ENCODE measurements at places on chromosomes 2 and 18.

GRCh38 chr2:215137741-215138340 is 585 bp downstream of the ABCA12 start:
- DNase-seq = no peak

DNA sequence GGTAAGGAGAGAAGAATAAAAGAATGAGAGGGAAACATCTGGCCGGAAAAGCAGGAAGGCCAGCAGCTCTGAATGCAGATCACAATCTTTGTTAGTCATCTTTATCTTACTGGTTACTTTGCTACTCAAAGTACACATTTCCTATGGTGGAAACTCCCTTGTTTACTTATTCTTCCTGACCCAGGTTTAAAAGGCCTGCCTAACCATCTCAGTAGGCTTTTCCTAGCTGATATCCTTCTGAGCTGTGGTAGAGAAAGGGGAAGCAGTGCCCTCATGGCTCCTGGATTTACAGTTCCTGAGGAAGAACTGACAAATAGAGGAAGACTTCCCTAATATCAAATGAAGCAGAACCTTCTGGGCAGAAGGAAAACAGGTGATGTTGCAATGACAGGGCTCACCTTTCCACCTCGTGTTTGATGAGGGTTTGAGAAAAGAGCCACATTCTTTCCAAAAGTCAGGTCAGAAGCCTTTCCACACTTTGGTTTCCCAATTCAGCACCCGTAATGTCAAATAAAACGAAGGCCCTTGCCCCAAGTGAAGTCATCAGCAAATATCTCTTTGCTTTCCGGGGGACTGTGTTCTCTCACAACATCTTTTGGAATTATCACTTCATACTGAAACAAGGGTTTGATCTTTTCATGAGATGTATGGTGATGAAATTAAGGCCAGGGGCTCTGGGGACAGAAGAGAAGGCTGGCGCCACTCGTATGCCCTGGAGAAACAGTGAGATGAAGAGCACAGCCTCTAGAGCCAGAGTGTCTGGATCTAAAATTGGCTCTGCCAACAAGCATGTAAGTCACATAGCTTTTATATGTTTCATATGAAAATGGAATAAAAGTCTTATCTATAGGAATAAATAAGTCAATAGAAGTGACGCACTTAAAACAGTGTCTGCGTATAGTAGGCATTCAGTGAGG is 26.7 kb upstream of the APOB start:
- no peak for DNase-seq

GRCh38 chr18:77571743-77572142 is 322.1 kb downstream of the GALR1 start:
- DNase-seq = no peak

GRCh38 chr2:241358470-241358869 is 2.4 kb downstream of the FARP2 start:
- no peak for DNase-seq

GRCh38 chr2:171524018-171524401 is 1.7 kb downstream of the CYBRD1 start:
- no peak for DNase-seq

GRCh38 chr2:134393075-134393461 is 139.2 kb downstream of the MGAT5 start:
- DNase-seq = no peak

DNA sequence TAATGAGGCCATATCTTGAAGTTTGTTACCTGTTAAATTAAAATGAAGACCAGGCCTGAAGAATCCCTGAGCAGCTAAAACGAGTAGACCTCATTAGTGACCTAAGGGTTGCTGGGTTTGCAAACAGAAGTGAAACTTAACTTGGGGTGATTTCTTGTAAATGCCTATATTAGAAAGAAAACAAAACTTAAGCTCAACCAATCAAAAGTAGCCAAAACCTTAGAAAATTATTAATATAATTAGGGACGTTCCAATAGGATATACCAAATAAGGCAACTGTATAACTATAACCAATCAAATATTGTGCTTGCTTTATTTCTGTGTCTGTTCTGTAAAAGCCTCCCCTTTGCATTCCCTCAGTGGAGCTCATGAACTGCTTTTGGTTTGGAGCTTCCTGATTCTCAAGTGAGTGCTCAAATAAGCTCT is 137.9 kb upstream of the VRK2 start:
- no peak for DNase-seq

DNA sequence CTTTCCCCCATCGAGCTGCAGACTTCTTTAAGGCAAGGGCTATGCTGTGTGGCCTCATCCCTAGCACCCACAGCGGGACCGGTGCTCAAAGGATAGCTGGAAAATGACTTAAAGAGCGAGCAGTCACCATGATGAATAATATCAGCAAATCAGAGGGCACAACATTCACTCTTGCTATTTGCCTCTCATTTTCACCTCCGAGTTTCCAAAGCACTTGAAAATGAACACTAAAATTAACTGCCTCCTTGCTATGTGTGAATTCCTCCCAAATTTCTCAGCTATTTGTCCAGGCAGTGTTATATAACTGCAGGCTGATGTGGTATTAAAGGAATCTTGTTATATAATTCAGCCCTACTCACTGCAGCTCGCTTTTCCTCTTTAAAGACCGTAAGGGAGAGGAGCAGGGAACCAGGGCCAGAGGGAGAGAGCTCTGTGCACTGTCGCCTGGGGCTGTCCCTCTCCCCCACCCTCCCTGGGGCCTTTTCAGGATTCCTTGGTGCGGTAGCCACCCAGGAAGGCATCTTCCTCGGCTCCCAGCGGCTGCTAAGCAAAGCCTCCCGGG is 1.4 kb downstream of the CYS1 start:
- DNase-seq = no peak

DNA sequence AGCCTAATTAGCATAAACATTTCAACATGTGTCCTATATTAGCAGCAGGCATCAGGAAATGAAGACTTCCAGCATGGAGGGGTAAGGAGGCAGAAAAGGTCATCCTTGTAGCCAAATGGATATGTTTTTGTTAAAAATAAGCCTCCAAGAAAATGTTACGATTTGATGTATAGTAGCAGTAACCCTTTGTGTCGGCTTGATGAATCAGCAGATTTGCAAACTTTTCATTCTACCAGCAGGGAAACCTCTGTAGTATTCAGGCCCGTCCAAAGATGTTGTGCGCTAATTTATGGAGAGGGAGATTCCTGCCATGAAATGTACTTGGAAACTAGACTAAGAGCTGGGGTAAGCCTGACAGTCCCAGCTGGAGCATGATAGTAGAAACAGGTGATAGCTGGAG is 780.8 kb upstream of the KLHL29 start:
- DNase-seq = no peak

GRCh38 chr2:170512266-170512665 is 202.9 kb upstream of the SP5 start:
- DNase-seq = no peak

- DNase-seq = no peak
Measured at GRCh38 chr2:214379227-214379626, 31.6 kb upstream of the VWC2L start.

GRCh38 chr2:222751238-222751637 is 79.8 kb downstream of the MOGAT1 start:
- no peak for DNase-seq

- peak; percentile 28 for DNase-seq
Measured at GRCh38 chr2:55519938-55520885, 694 bp downstream of the CFAP36 start.

- no peak for DNase-seq
Measured at GRCh38 chr2:228048838-228049490, 132.5 kb downstream of the SPHKAP start.

DNA sequence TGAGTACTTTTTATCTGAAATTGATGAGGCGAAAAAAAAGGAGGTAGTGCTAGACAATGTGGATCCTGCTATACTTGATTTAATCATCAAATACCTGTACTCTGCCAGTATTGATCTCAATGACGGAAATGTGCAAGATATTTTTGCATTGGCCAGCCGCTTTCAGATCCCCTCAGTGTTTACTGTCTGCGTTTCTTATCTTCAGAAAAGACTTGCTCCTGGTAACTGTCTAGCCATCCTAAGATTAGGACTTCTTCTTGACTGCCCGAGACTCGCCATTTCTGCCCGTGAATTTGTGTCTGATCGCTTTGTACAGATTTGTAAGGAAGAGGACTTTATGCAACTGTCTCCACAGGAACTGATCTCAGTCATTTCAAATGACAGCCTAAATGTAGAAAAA is 453 bp downstream of the KLHL41 start:
- no peak for DNase-seq

DNA sequence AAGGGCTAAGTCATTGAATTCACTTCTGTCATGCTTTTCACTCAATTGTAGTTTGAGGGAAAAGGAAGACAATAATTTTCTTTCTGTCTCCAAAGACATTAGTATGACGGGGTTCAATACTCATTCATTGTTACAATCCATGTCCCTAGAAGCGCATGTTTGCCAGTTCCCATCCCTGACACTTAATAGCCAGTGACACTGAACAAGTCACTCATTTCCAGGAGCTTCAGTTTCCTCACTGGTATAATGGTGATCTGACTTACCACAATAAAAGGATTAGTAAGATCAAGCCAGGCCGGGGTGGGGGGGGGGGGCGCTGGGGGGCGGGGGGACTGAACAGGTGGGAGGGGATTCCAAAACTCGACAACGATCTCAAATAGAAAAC is 144.8 kb upstream of the MAP3K20 start:
- DNase-seq = no peak

- peak; percentile 20 for DNase-seq
Measured at GRCh38 chr18:54717673-54718407, 110.4 kb upstream of the RAB27B start.

GRCh38 chr2:131155208-131155855 is 50.2 kb downstream of the PLEKHB2 start:
- no peak for DNase-seq

DNA sequence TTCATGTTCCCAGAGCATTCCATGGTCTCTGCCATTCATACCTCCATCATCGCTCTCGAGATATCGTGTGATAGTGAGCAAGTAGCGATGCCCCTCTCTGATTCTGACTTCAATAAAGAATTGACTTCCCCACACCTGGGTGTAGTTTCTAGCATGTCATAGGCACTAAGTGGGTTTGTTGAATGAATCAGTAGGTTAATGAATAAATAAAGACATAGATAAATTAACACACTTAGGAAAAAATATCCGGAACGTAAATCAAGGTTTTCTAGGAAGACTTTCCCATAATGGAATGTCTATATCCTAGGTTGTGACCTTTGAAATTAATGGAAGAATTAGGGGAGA is 159.1 kb downstream of the DOCK10 start:
- DNase-seq = no peak

GRCh38 chr2:19360966-19361321 is 2.5 kb upstream of the OSR1 start:
- DNase-seq = no peak

- no peak for DNase-seq
Measured at GRCh38 chr18:24268784-24269550, 128.7 kb downstream of the OSBPL1A start.

GRCh38 chr2:83959266-83959665 is 499.8 kb downstream of the SUCLG1 start:
- no peak for DNase-seq

DNA sequence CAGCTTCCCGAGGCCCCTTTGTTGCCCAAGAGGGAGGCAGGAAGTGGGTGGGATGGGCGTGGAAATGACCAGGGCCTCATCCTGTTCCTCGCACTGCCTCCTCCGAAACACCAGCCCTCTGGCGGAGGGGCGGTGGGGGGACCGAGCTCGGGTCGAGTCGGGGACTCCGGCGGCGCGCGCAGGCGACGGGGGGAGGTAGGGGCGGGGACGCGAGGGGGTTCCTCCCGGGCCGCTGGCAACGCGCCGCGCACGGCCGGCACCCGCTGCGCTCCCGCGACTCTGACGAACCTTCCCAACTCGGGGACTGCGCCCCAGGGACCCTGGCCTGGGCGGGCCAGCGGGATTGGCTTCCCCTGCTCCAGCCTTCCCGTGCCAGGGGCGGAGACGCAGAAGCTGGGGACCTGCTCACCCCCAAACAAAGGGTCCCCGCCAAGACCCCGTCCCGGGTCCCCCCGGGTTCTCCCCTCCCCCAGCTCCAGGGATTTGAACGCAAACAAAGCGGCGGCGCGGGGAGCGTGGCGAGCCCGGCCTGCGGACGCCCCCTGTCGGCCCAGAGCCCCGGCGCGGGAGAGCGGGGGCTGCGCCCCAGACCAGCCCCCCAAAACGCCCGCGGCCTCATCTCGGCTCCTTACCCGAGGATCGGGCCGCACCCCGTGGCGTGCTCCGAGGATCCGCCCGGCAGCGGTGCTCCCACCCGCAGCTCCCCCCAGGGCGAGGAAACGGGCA is 1.2 kb downstream of the SEMA4C start:
- DNase-seq = no peak

- DNase-seq = no peak
Measured at GRCh38 chr2:183656121-183656520, 531.9 kb downstream of the NUP35 start.

- DNase-seq = peak; percentile 72
Measured at GRCh38 chr2:102020596-102021170, 28.9 kb downstream of the IL1R2 start.

- peak; percentile 61 for DNase-seq
Measured at GRCh38 chr2:70069049-70069448, 18.2 kb upstream of the PCBP1 start.

- no peak for DNase-seq
Measured at GRCh38 chr2:191543708-191544107, 134.2 kb upstream of the NABP1 start.

DNA sequence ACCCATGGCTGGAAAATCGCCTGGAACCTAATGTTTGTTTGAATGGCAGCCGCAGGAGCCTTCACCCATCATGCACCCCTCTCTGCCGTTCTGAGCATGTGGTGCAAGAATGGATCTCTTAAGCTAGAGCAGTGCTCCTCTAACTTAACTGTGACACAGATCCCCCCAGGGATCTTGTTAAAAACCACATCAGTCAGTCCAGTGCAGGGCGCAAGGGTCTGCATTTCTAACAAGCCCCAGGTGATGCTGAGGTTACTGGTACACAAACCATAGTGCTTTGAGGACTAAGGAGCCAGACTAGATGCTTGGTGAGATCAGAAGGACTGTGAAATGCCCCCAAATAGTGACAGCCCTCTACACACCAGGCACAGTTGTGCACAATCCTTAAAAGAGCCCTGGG is 87.1 kb upstream of the KCTD1 start:
- DNase-seq = no peak

- DNase-seq = no peak
Measured at GRCh38 chr2:215940645-215941184, 72.6 kb downstream of the MREG start.

DNA sequence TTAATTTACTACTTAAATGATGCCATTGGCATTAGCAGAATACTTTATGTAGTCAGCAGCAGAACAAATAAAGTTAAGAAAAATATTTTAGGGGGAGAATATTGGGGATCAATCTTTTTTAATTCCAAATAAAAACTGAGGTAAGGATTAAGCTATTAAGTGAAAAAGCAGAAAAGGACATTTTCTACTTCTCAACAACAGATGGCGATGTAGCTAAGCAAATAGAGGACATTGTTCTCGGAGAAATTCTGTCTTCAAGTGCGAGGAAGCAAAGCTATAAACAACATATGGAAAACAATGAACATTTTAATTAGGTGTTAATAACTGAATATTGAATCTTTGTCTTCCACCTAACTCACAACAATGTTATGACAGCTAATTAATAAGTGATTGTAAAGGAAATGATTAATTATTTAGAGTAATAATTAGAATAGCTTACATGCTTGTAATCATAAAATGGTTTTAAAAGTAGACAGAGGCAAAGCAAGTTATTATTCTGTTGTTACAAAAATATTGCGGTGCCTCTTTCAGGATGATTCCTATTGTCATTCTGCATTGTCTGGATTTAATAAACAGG is 32.9 kb upstream of the CCDC93 start:
- no peak for DNase-seq

- no peak for DNase-seq
Measured at GRCh38 chr18:58389745-58390144, 239.1 kb downstream of the ALPK2 start.

Measured in stimulated activated CD4-positive, alpha-beta T cell treated with anti-CD3 and anti-CD28 coated beads, Interleukin-12 subunit alpha, Interleukin-12 subunit beta, amount 100 ng/mL, for 24 hours (primary cell).